ENCODE measurements at places on chromosomes 4 and X. TPM values are rescaled to one million over a fixed set of nuclear protein-coding genes. Genes with fewer than 3 reads are reported as not detected.

The CRMP1 gene
- 5.7 TPM for total RNA-seq

- no peak overlapping the region for H3K27ac ChIP-seq
- H3K36me3 ChIP-seq = no peaks in the 10 kb centered on the region
- no peaks in the 10 kb centered on the region for H3K27me3 ChIP-seq
- DNase-seq = no peak
These were observed 445.5 kb upstream of the NDST3 start for GRCh38 chr4:117588771-117589170.

GRCh38 chr4:168151327-168151726 is 59.0 kb downstream of the ANXA10 start:
- no peaks in the 10 kb centered on the region for H3K36me3 ChIP-seq
- H3K27ac ChIP-seq = no peak overlapping the region
- H3K4me3 ChIP-seq = no peak overlapping the region
- no peaks in the 10 kb centered on the region for H3K4me1 ChIP-seq
- no peak for DNase-seq
- H3K27me3 ChIP-seq = no peaks in the 10 kb centered on the region

The PLRG1 gene
- total RNA-seq = 12.9 TPM

DNA sequence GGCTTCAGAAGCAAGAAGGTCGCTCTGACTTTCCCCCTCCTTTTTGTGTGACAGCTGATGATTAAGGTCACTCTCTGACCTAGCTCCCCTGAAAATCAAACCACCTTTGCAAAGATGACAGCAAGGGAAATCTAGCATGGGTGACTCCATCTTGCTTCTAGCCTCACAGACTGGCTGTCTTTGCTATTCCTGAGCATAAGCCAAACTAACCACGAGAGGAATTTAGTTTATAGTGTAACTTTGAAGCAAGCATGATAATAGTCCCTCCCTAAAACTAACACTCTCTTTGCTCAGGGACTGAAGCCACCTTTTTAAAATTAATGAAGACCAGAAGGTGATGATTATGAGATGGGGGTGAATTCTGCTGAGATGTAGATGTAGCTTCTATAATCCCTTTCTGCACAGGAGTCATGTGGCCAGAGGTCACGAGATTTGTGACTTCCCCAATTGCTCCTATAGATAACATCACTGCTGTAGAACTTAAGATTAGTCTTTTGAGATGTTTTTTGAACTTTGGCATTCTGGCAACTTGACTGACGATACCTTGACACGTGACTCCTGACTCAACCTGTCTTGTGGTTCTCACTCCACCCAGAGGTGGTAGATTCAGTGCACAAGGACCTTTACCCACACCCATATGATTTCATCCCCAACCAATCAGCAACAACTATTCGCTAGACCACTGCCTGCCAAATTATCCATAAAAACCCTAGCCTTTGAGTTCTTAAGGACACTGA is 14.9 kb upstream of the PDE5A start:
- H3K4me3 ChIP-seq = no peak overlapping the region
- H3K27ac ChIP-seq = no peak overlapping the region
- DNase-seq = no peak

The DCX gene
- not detected for total RNA-seq

DNA sequence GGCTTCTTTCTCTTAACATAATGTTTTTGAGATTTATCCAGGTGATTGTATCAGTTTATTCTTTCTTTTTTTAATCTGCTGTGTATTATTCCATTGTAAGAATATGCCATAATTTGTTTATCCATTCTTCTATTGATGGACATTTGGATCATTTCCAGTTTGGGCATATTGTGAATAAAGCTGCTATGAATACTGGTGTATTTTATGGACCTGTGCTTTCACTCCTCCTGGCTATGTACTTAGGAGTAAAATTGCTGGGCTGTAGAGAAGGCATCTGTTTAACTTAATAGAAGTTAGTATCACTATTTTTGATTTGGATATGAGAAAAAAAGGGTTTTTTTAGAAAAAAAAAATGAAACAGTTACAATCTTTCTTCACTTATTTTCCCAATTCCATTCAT is 50.0 kb upstream of the FAM9C start:
- H3K27ac ChIP-seq = peak overlapping the region; percentile 18
- peaks cover 18% of the 10 kb centered on the region for H3K4me1 ChIP-seq
- DNase-seq = no peak
- no peaks in the 10 kb centered on the region for H3K27me3 ChIP-seq
- H3K36me3 ChIP-seq = no peaks in the 10 kb centered on the region

DNA sequence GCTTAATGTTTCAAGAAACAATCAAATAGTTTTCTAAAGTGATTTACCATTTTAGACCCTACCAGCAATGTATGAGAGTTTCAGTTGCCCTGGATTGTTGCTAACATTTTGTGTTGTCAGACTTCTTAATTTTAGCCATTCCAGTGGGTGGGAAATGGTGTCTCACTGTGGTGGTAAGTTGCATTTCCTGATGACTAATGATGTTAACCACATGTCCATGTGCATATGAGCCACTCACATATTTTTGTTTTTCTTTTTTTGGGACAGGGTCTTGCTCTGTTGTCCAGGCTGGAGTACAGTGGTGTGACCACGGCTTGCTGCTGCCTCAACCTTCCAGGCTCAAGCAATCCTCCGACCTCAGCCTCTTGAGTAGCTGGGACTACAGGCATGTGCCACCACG is 48.3 kb downstream of the MED28 start:
- H3K36me3 ChIP-seq = no peaks in the 10 kb centered on the region
- H3K27me3 ChIP-seq = no peaks in the 10 kb centered on the region
- no peak overlapping the region for H3K4me3 ChIP-seq
- H3K27ac ChIP-seq = no peak overlapping the region
- no peaks in the 10 kb centered on the region for H3K4me1 ChIP-seq
- no peak for DNase-seq

Data from upper lobe of left lung (tissue), 6 donors.